ENCODE measurements at places on chromosomes 4 and X.
A peak's percentile ranks its signal among the peaks of the same experiment; 100 is the strongest.

DNA sequence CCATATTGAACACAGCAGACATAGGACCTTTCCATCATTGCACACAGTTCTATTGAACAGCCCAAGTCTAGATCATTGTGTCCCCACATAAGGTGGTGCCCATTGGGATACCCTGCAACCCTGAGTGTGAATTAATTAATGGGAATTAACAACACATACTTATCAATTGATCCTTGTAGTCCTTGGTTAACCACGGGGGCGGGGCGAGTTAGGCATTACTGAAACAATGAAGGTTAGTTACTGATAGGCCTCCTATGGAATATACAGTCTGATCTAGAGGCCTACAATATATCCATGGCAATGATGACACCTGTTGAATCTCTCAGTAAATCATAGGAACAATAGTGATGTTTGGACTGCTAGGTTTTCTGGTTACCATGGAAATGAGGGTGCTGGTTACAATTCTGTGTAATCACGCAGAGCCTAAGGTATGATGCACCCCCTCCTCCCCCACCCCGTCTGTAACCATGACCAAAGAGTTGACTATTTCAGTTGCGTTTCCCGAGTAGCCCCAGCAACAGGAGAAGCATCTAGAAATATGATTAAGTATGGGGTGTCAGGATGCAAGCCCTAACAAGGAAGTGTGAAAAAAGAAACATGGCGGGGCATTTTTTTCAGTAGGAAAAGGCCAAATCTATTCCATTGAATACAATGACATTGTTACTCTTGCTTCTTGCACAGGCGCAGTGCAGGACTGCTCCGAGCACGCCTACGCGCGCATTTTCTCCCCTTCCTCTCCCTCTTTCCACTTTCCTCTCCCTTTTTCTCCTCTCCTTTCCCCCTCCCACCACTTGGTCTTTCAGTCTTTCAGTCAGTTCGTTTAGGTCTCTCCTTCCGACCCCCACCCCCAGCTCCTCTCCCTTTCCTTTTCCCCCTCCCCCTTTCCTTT lies 677 bp upstream of the NONO start:
- H3K4me3 ChIP-seq, result peak overlapping the region; percentile 71
- H3K27ac ChIP-seq, result peak overlapping the region; percentile 97
- H3K27me3 ChIP-seq, result no peaks in the 10 kb centered on the region
- DNase-seq, result no peak

- H3K36me3 ChIP-seq, result no peaks in the 10 kb centered on the region
- H3K27ac ChIP-seq, result no peak overlapping the region
Measured at GRCh38 chr4:188971125-188971524, 831.9 kb downstream of the TRIML1 start.

DNA sequence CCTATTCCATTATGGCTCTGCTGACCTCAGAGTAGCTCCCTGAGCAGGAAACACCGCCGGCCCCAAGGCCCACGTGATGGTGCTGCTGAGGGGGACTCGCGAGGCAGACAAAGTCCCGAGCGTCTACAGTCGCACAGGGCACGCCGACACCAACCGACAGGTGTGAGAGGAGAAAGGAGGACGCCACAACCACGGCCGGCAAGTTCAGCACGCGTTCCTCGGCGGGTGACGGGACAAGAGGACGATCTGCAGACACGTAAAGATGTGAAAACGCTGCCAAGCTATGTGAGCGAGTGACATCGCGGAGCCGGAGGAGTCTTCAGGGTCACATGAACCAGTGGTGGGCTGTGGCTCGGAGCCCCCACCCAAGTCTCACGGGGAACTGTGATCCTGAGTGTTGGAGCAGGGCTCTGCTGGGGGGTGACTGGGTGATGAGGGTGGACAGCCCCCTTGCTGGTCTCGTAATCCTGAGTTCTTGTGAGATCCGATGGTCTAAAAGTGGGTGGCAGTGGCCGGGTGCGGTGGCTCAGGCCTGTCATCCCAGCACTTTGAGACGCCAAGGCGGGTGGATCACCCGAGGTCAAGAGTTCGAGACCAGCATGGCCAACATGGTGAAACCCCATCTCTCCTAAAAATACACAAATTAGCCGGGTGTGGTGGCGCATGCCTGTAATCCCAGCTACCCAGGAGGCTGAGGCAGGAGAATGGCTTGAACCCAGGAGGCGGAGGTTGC lies 34.0 kb downstream of the PPP2R3B start:
- H3K36me3 ChIP-seq, result peaks cover 23% of the 10 kb centered on the region
- H3K4me1 ChIP-seq, result peaks cover 11% of the 10 kb centered on the region
- DNase-seq, result no peak
- H3K4me3 ChIP-seq, result no peak overlapping the region
- no peak overlapping the region for H3K27ac ChIP-seq

DNA sequence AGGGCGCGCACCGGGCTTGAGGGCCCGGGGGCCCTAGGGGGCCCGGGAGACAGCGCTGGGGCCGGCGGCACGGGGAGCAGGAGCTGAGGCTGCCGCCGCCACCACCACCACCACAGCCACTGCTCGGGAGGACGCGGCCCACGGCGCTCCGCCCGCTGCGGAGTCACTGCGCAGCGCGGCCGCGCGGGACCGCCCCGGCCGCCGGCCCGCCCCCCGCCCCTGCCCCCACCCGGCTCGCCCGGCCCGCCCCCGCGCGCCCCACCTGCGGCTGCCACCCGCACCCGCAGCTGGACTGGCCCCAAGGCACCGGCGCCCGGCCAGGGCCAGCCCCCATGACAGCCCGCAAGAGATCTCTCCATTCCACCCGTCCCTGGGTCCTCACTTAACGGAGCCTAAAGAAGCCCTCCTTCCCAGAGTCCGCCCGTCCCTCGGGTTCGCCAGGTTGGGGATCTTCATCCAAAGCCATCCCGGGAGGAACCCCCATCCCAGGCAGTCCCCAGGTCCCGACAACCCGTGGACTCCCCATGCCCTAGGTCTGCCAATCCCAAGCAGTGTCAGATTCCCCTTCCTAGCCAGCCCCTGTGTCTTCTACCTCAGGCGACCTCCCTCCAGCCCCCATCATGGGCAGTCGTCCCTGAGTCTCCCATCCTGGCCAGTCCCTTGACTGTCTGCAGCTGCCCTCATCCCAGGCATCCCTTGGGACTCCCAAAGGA lies 40.0 kb upstream of the IQSEC2 start:
- H3K4me3 ChIP-seq, result peak overlapping the region; percentile 80
- H3K36me3 ChIP-seq, result no peaks in the 10 kb centered on the region
- DNase-seq, result no peak
- peaks cover 16% of the 10 kb centered on the region for H3K4me1 ChIP-seq
- H3K27me3 ChIP-seq, result peaks cover 43% of the 10 kb centered on the region

DNA sequence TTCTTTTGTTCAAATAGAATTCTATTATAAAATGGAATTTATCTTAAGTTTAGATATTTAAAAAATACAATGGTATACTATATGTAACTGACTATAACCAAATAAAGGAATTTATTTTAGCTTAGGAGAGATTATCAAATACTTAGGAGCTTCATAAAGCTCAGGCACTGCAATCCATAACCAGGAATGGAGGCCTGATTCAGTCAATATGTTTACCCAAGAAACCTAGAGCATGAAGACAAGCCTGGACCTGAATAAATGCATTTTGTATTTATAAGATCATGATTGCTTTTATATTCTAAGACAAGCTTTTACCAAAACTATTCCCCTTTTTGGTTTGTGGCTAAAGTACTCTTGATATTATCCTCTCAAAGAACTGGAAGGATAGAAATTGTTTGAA lies 742.6 kb downstream of the FAT4 start:
- no peaks in the 10 kb centered on the region for H3K36me3 ChIP-seq
- H3K4me3 ChIP-seq, result no peak overlapping the region
- H3K27me3 ChIP-seq, result no peaks in the 10 kb centered on the region

DNA sequence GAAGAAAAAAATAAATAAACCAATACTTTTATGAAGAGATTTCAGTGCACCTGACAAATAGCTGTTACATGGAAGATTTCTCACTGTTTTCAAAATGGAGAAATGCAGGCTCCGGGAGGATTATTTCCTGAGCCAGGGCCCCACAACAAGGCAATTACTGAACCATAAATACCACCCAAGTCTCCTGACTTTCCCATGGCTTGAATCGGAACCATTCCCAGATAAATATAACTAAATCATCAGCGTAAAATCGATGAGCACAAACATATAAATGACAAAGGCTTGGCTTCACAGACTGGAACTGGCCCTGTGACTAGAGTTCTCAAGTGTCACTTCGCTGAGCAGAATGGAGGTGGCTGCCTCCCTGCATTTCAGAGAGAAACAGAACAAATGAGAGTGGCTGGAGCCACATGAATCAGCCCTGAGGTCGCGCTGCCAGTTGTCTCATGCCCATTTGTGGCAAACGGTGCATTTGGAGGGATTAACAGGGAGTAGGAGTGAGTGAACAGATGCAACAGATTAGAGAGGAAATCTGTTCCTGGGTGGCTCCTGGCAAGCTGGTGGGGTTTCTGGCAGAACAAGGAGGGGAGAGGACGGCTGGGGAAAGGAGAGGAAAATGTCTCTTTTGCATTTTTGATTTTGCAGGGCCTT lies 57.3 kb upstream of the STIM2 start:
- peaks cover 5% of the 10 kb centered on the region for H3K4me1 ChIP-seq
- no peaks in the 10 kb centered on the region for H3K27me3 ChIP-seq
- H3K36me3 ChIP-seq, result no peaks in the 10 kb centered on the region
- H3K27ac ChIP-seq, result no peak overlapping the region

DNA sequence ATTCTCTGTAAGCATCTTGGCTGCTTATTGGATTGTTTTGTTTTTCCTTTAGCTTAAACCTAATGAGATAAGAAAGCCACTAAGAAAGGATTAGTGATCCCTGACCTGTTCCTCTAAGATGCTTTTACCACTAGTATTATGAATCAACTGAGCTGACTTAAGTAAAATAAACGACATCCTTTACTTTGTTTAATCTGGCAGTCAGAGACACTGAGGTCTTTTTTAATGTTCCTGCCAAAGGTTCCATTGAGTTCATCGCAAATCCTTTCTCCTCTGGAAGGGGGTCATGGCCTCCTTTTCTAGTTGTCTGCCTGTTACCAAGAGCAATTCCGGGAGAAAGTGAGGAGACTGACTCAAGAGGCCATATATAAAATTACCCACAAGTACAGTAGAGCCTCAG lies 1038.3 kb upstream of the SLIT2 start:
- no peak overlapping the region for H3K4me3 ChIP-seq
- DNase-seq, result peak; percentile 34
- no peaks in the 10 kb centered on the region for H3K36me3 ChIP-seq
- H3K27me3 ChIP-seq, result no peaks in the 10 kb centered on the region

DNA sequence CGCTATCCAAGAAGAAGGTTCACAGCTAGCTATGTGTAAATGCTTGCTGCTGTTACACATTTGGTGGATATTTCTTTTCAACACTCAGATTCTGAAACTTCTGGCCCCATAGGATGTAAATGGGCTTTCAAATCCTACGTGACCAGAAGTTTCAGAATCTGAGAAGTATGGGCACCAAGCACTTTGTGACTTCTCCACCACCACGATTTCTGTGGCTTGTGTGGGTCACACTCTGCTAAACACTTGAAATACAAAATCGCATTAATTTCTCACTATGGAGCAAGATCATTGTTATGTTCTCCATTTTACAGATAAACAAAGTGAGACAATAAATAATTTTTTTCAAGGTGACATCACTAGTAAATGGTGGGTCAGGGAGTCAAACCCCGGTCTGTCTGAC lies 259.4 kb upstream of the JADE1 start:
- no peak overlapping the region for H3K27ac ChIP-seq
- no peak overlapping the region for H3K4me3 ChIP-seq
- H3K36me3 ChIP-seq, result no peaks in the 10 kb centered on the region

DNA sequence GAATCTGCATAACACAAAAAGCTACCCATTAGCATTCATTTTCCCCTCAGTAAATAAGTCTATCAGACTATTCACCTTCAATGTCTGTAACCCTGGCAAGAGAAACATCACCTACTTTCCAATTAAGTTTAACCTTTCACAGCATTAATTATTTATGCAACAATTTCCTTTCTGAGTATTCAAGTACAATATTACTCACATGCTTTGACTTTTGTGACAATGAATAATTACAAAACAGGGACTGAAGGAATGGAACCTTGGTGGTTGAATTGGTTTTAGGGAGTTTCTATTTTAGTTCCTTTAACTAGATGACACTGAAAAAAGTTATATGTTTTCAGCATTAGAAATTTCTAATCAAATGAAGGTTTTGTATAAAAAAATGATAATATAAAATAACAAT lies 932.3 kb upstream of the EPHA5 start:
- H3K27me3 ChIP-seq, result no peaks in the 10 kb centered on the region
- H3K4me1 ChIP-seq, result no peaks in the 10 kb centered on the region
- H3K27ac ChIP-seq, result no peak overlapping the region

DNA sequence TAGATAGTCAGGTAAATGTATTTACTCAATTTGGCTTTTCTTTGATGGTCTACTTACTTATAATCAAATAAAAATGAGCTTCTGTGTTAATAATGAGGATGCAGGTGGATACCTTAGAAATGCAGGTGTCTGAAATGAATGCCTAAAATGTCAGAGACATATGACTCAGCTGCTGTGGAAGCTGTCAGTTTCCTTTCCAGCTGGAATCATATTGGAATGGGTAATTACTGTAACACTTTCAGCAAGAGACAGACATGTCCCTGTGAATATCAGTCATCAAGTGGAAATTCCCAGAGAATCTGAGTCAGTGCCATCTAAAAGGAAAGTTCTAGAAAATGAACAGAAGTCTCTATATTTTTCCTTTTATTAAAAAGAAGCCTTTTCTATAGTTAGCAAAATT lies 783.0 kb upstream of the AADAT start:
- H3K27me3 ChIP-seq, result no peaks in the 10 kb centered on the region
- no peaks in the 10 kb centered on the region for H3K36me3 ChIP-seq
- no peak for DNase-seq
- H3K4me1 ChIP-seq, result no peaks in the 10 kb centered on the region
- H3K4me3 ChIP-seq, result no peak overlapping the region
